ENCODE measurements at places on chromosomes 13 and 19.

DNA sequence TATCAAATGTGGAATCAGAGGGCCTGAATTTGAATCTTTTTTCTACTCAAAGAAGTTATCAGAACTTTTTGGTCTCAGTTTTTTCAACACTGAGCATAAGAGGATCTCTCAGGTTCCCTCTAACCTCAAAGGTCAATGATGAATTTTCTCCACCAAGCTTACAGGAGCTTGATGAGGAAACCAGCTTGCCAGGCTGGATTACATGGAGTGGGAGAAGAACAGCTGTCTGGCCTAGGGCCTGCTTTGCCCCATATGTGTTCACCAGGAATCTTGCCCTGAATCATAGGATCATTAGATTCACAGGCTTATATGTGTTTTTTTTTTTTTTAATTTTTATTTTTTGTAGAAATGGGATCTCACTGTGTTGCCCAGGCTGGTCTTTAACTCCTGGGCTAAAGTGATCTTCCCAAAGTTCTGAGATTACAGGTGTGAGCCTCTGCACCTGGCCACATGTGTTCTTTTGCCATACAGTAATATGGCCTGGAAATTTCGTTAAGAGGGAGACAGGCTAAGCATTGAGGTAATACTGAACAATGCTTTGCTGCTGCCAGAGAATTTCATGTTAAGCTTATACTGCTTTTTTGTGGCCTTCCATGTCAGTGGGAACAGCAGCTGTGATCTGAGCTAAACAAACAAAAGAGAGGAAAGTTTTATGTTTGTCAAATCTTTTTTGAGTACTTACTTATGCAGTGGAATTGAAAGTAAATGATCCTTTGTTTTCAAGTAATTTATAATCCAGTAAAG lies 110.6 kb downstream of the DNAJC3 start:
- DNase-seq, result no peak

- DNase-seq, result no peak
Observed at GRCh38 chr13:107138486-107138885, 570.5 kb upstream of the ARGLU1 start.

DNA sequence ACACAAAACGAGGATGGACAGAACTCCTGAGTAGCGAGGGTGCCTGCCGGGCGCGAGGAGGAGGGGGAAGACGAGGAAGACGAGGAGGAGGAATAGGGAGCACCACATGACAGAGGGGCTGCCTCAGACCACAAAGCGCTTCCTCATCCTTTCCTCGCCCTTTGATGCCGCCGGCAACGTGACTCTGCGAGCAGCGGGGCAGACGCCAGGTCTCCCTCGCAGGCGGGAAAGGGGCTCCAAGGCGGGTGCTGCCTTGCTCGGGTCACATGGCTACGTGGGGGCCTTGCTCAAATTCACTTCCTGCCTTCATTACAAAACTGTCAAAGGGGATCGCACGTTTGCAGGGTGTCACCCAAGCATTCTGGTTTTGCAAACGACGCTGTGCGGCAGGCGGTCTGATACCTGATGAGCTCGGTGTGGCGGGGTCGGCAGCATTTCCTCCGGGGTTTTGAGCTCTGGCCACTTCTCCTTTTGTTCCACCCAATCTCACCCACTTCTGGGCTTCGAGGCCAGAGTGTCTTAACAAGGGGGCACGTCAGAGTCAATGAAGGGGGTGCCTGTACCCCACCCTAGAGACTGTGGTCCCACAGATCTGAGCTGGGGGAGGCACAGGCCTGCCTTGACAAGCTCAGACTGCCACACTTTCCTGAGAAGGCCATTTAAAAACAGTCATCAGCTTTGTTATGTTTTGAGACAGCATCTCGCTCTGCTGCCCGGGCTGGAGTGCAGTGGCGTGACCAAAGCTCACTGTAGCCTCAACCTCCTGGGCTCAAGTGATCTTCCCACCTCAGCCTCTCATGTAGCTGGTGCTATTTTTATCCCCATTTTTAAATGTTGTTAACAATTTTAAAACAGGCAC lies 14.9 kb downstream of the MAP2K2 start:
- no peak for DNase-seq

DNA sequence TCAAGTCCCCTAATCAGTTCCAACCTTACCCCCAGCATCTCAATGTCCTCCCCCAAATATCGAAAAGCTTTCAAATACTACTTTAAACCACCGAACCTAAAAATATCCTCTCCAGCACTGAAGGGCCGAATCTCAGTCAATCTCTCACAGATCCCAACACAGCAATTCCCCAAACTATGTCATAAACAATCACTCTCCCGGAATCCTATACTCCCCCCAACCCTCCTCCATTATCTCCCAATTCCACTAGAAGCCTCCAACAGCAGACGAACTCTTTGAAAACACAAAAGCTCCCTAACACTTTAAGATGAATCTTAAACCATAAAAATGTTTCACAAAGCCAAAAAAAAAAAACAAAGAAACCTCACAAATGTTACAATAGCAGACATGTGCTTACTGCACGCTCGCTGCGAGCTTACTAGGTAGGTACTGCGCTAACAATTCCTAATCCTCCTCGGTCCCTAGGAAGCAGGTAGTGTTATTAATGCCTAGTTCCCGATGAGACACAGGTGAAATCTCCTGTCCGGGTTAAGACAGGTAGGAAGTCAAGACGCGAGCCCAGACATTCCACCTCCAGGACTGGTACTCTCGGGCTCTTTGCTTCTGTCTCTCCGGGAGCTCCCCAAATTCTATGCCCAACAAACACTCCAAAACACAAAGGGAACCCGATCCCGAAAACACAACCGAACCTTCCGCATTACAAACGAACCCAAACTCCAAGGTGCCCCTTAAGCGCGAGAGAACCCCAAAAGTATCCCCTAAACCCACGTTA lies 14.2 kb downstream of the FBXO46 start:
- DNase-seq, result peak; percentile 69

DNA sequence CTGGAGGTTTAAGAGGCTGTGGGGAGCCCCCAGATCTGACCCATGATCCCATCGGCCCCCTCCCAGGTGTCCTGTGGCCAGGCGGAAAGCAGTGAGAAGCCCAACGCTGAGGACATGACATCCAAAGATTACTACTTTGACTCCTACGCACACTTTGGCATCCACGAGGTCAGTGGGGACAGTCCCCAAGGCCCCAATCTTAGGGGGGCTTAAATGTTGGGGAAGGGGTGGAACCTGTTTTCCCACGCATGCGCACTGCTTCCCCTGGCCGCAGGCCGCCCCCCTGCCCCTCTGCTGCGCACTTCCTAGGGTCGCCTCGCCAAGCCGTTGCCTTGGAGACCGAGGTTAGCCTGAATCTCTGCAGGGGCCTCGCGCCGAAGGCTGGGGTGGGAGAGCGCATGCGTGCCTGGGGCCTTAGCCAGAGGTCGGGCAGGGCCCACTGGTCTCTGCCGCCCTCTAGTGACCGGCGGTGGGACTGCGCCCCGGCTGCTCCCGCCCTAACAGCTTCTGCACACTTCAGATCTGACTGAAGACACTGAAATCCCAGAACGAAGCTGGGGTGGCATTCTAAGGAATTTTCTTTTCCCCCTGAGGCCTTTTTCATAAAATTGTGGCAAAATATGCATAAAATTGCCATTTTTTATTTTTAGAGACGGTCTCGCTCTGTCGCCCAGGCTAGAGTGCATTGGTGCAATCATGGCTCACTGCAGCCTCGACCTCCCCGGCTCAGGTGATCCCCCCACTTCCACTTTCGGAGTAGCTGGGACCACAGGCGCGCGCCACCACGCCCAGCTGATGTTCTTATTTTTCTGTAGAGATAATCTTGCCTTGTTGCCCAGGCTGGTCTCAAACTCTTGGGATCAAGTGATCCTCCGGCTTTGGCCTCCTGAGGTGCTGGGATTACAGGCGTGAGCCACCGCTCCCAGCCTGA lies 3.6 kb downstream of the PRMT1 start:
- peak; percentile 89 for DNase-seq

DNA sequence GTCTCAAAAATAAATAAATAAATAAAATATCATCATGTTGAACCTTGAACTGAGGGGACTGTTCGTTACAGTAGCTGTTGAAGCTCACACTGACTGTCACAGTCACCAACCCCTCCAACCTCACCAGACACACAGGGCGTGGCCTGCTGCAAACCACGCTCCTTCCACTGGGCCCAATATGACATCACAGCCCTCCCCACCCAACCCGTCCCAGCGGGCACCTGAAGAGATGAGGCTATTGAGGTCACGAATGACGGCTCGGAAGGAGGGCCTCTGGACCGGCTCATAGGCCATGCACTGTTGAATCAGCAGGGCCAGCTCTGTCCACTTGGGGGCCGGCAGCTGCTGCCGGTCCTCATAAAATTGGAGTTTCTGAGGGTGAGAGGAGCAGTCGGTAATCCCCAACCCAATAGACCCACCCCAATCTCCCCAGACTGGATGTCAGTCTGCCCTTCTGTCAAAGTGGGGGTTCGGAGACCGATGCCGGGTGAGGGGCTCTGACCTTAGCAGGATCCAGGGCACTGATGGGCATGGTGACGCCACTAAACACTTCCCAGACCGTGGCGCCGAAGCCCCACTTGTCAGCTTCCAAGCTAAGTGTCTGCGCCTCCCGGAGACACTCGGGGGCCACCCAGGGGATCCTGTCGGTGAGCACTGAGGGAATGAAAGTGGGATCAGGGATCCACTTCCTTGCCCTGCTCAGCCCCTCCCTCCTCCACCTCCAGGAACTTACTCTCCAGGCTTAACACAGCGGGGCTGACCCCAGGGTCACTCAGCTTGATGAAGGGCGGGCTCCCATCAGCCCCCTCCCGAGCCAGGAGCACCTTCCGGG lies 13.2 kb downstream of the JAK3 start:
- DNase-seq, result no peak

GRCh38 chr13:40983725-40984667 lies 35.1 kb downstream of the ELF1 start:
- DNase-seq, result no peak

GRCh38 chr19:6501740-6502648 lies at the start of gene TUBB4A:
TSS of gene TUBB4A (minus strand) at chr19:6502309. CDS start at chr19:6502212, 97 bp downstream.
- DNase-seq, result no peak

DNA sequence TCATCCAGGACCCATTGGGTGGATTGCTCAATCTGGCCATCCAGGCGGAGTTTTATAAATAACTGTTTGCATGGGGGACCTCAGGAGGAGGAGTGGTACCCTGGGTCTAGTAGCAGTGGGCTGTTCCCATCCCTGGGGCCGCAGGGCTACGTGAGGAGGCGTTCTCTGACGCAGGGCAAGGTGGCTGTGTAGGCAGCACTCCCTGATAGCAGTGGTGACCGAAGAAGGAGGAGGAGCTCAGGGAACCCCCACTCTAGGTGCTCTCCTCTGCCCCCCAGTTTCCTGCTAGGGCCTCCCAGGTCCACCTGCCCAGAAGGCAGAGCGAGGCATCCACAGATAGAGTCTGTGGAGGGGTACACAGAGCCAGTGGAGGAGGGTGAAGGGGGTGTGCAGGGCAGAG lies 64.1 kb downstream of the CCNE1 start:
- no peak for DNase-seq

Data from RWPE1 (cell line).